Lower lobe of right lung (tissue), 2 donors: ENCODE measurements at places on chromosomes 12 and 14. TPM values are rescaled to one million over a fixed set of nuclear protein-coding genes. Genes with fewer than 3 reads are reported as not detected.

CACNA2D4 gene
- 7.0 TPM for total RNA-seq

DIP2B gene
- 32.8 TPM for total RNA-seq

CLEC4D gene
- total RNA-seq = 1.4 TPM

GPR132 gene
- total RNA-seq = 7.2 TPM

INHBE gene
- not detected for total RNA-seq

NANOG gene
- not detected for total RNA-seq

ACOT6 gene
- not detected for total RNA-seq

IL22 gene
- total RNA-seq = not detected

KLHL33 gene
- total RNA-seq = 0.47 TPM

TOMM20L gene
- not detected for total RNA-seq

ABCD2 gene
- 0.47 TPM for total RNA-seq

PARP11 gene
- 14.0 TPM for total RNA-seq

PRIMA1 gene
- total RNA-seq = 3.0 TPM

TPH2 gene
- total RNA-seq = not detected

ALG10B gene
- 9.2 TPM for total RNA-seq

AQP5 gene
- 6.4 TPM for total RNA-seq

KRT79 gene
- 3.9 TPM for total RNA-seq

RD3L gene
- not detected for total RNA-seq

TSPAN8 gene
- 15.3 TPM for total RNA-seq

AKAP6 gene
- 8.6 TPM for total RNA-seq

EID3 gene
- 3.3 TPM for total RNA-seq
